ENCODE measurements at places on chromosomes 4 and X. TPM values are rescaled to one million over a fixed set of nuclear protein-coding genes. Genes with fewer than 3 reads are reported as not detected.

GRCh38 chrX:3638280-3638873 lies 75.1 kb downstream of the PRKX start:
- no peak overlapping the region for H3K27ac ChIP-seq
- H3K27me3 ChIP-seq = no peaks in the 10 kb centered on the region

- H3K36me3 ChIP-seq = no peaks in the 10 kb centered on the region
- no peaks in the 10 kb centered on the region for H3K4me1 ChIP-seq
- H3K27me3 ChIP-seq = no peaks in the 10 kb centered on the region
- DNase-seq = no peak
These were observed 457.6 kb downstream of the KCTD8 start for GRCh38 chr4:43990963-43991362.

- H3K4me1 ChIP-seq = peaks cover 15% of the 10 kb centered on the region
- H3K4me3 ChIP-seq = no peak overlapping the region
- DNase-seq = no peak
- no peaks in the 10 kb centered on the region for H3K27me3 ChIP-seq
These were observed 20.1 kb upstream of the XPNPEP2 start for GRCh38 chrX:129718676-129719075.

DNA sequence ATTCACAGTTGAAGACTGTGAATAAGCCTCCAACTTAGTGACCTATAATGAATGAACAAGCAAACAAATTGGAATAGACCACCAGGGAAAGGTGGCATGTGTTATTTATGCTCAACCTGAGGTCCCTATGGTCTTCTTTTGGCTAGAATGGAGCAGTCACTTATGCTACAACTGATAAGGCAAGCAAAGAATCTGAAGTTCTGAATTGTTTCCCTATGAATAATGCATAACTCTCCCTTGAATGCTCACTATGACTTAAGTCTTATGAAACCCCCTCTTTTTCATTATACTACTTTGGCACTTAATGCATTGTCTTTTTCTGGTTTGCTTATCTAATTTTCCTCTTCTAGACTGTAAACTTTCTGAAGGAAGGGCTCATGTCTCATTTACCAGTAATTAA lies 2.6 kb downstream of the GIMD1 start:
- no peak for DNase-seq
- no peaks in the 10 kb centered on the region for H3K36me3 ChIP-seq
- no peak overlapping the region for H3K27ac ChIP-seq
- H3K27me3 ChIP-seq = peaks cover 8% of the 10 kb centered on the region

SORBS2 gene
- not detected for total RNA-seq

- no peak overlapping the region for H3K27ac ChIP-seq
- no peaks in the 10 kb centered on the region for H3K27me3 ChIP-seq
- no peak for DNase-seq
These were observed 78.8 kb upstream of the PLAC1 start for GRCh38 chrX:134737061-134737460.

DNA sequence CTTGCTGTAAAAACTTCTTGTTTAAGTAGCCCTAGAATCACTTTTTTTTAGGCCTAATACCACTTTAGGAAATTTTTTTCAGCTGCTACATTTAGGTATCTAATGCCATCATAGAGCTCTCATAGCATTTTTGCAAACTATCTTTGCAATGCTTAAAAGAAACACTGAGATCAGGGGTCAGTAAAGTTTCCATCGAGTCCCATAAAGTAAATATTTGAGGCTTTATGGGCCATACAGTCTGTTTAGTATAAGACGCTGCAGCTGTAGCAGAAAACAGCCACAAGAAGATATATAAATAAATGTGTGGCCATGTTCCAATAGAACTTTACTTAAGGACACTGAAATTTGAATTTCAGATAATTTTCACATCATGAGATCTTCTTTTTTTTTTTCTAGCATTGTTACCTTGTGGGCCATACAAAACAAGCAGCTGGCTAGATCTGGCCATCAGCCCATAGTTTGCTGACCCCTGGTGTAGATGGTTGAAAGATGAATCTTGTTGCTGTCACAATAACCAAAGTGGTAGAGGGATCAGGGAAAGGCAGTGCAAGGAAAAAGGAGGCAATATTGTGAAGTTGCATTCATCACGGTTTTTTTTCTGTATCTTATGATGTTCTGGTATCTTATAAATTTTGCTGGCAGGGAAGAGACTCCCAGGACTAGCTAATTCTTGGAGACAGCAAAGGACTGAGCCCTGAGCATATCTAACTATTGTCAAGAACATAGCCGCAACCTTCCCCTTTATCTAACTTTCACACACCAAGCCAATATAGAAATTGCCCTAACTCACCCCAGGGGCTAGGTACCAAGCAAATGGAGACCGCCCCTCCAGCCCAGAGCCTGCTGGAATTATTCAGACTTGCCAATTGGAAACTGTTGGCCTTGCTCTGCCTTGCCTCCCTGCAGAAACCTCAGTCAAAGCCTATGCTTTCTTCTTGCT lies 46.6 kb downstream of the RASGEF1B start:
- no peaks in the 10 kb centered on the region for H3K27me3 ChIP-seq
- H3K4me3 ChIP-seq = no peak overlapping the region
- no peaks in the 10 kb centered on the region for H3K4me1 ChIP-seq
- no peaks in the 10 kb centered on the region for H3K36me3 ChIP-seq
- H3K27ac ChIP-seq = no peak overlapping the region

DNA sequence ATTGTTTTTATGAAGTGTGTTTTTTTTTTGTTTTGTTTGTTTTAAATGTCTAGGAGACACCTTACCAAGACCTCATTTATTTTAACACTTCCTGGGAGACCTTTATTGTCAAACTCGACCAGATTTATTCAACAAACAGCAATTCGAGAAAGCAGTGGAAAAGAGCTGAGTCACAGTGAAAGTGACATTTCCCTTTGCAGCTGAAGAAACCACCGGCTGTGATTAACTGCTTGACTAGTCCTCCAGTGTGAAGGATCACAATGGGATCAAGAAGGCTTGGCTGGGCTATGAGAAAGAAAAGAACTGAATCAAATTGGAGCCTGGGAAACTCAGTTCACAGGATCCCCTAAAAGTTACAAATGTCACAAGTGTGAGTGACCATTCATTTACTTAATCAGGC lies 11.9 kb upstream of the ADH7 start:
- DNase-seq = no peak
- H3K27me3 ChIP-seq = peaks cover 32% of the 10 kb centered on the region
- no peak overlapping the region for H3K27ac ChIP-seq

DNA sequence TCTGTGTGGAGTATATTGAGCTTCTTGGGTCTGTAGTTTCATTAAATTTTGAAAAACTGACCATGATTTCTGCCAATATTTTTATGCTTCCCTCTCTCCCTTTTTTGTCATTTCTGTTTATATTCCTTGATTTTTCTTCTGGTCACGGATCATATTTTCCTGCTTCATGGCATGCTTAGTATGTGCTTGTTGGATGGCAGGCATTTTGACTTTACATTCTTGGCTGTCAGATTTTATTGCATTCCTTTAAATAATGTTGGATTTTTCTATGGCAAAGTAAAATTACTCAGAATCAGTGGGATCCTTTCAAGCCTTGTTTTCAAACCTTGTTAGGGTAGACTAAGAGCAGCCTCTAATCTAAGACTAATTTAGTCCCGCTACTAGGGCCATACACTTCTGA lies 531.8 kb downstream of the IL15 start:
- H3K27ac ChIP-seq = no peak overlapping the region
- H3K36me3 ChIP-seq = peaks cover 59% of the 10 kb centered on the region
- no peaks in the 10 kb centered on the region for H3K27me3 ChIP-seq
- H3K4me1 ChIP-seq = peaks cover 8% of the 10 kb centered on the region
- no peak overlapping the region for H3K4me3 ChIP-seq

PLAC8 gene
- 182 TPM for total RNA-seq

- H3K4me1 ChIP-seq = no peaks in the 10 kb centered on the region
- DNase-seq = no peak
- H3K27me3 ChIP-seq = no peaks in the 10 kb centered on the region
- H3K4me3 ChIP-seq = no peak overlapping the region
- no peak overlapping the region for H3K27ac ChIP-seq
- no peaks in the 10 kb centered on the region for H3K36me3 ChIP-seq
These were observed 156.6 kb upstream of the CTSO start for GRCh38 chr4:156109943-156110900.

DNA sequence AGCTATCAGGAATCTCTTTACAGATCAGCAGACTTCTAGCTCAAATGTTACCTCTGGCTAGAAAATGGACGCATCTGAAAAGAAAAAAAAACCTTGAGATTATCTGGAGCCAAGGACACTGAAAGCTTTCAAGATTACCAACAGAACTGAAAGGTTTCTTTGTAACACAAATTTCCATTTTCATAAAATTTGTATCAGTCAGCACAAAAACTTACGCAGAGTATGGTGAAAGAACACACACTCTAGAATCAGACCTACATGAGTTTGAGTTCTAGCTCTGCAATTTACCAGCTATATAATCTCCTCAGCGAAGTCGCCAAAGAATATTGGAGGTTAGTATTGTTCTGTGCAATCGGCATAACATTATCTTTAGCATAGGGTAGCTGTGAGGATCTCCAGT lies 1.8 kb downstream of the TAB3 start:
- no peaks in the 10 kb centered on the region for H3K27me3 ChIP-seq
- H3K27ac ChIP-seq = no peak overlapping the region
- H3K36me3 ChIP-seq = peaks cover 11% of the 10 kb centered on the region
- peak overlapping the region; percentile 81 for H3K4me3 ChIP-seq
- no peak for DNase-seq

- DNase-seq = no peak
- peaks cover 13% of the 10 kb centered on the region for H3K36me3 ChIP-seq
- H3K4me1 ChIP-seq = peaks cover 32% of the 10 kb centered on the region
- peaks cover 10% of the 10 kb centered on the region for H3K27me3 ChIP-seq
- H3K27ac ChIP-seq = no peak overlapping the region
These were observed 2.4 kb upstream of the TADA2B start for GRCh38 chr4:7040765-7041164.

Measured in activated CD4-positive, alpha-beta memory T cell treated with anti-CD3 and anti-CD28 coated beads, Interleukin-2, amount 10 ng/mL, durations not matched to agents 7 days and 5 days (primary cell).